NCI-H1092 (cell line): ENCODE measurements at places on chromosomes 11 and 22.

DNA sequence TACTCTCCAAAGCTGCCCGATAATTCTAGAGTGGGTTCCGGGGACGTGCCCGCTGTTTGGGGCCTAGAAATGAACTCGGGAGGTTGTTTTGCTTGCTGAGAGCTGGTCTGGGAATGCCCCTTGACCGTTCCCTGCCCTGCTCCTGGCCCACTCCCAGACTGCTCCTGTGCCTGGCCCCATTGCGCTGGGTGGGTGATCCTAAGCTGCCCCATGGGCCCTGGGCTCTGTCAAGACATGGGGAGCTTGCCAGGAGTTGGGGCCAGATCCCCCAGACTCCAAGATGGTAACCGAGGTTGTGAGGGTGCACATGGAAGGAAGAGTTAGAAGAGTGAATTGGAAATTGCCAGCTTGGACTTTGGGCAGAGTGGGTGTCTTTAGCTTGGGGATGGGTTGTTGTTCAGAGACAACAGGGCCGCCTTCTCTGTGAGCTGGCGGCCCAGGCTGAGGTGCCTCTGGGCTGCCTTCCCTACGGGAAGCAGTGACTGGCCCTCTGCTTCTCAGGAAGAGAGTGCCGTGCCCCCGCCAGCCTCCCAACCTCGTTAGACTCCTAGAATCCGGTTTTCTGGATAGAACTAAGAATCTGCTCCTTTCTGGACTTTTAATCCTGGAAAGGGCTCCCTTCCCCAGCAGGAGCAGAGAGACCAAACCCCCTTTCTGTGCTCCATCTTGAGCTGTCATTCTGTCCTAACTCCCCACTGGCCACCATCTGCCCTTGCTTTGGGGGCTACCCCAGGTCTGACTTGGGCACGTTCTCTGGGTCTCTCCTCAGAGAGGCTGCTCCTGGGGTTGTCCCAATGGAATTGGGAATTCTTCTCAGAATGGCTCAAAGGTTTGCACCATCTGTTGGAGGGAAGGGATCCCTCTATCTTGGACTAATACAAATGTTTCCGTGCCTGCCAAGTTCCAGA is 1.8 kb downstream of the ST3GAL4 start:
- no peak for DNase-seq

- DNase-seq = no peak
Measured at GRCh38 chr11:122103726-122104125, 12.3 kb downstream of the BLID start.

GRCh38 chr11:127619946-127620345 is 619.4 kb upstream of the KIRREL3 start:
- no peak for DNase-seq

- no peak for DNase-seq
Measured at GRCh38 chr22:27270818-27271510, 530.6 kb downstream of the MN1 start.

GRCh38 chr11:111019871-111020670 is 225.5 kb upstream of the POU2AF2 start:
- no peak for DNase-seq

- DNase-seq = peak; percentile 16
Measured at GRCh38 chr22:25564320-25564978, at the start of gene GRK3. GRK3 (plus strand) TSS chr22:25564675; CDS start chr22:25565041, 366 bp downstream.

- no peak for DNase-seq
Measured at GRCh38 chr11:102572554-102573220, 42.1 kb upstream of the MMP7 start.

- no peak for DNase-seq
Measured at GRCh38 chr11:131819865-131820264, 449.4 kb downstream of the NTM start.

DNA sequence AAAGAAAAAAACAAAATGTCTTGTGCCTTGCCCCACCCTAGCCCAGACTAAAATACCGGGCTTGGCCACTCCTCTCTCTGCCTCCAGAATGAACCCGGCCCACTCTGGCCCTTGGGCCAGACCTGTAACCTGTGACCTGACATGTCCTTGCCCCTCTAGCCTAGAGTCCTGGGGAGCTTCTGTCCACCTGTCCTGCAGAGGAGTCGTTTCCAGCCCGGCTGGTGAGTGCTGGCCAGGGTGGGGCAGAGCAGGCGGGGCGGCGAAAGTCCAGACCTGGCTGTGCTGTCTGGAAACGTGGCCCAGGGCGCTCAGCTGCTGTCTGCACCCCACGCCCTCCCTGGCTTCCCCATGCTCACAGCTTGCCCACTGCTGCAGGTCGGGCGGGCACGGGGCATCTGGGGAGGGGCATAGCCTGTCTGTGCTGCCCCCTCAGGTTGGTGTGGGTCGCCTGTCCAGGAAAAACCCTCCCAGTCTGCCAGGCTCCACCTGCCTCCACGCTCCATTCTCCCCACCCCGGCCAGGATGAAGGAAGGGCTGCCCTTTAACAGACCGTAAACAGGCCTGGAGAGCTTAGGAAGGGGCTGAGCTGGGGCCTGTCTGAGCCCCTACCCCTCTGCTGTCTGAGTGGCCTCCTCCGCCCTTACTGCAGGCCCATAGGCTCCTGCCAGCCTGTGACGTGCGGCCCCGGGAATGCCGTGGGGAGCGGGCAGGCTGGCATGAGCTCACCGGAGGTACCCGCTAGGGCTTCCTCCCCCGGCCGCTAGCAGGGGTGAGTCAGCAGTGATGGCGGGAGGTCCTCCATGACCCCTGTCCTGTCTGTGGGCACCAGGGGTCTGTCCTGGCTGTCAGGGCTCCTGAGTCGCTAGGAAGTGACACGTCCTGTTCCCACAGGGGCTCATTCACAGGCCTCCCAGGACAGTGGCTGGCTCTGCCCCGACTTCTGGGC is 1.9 kb downstream of the CD151 start:
- DNase-seq = no peak

DNA sequence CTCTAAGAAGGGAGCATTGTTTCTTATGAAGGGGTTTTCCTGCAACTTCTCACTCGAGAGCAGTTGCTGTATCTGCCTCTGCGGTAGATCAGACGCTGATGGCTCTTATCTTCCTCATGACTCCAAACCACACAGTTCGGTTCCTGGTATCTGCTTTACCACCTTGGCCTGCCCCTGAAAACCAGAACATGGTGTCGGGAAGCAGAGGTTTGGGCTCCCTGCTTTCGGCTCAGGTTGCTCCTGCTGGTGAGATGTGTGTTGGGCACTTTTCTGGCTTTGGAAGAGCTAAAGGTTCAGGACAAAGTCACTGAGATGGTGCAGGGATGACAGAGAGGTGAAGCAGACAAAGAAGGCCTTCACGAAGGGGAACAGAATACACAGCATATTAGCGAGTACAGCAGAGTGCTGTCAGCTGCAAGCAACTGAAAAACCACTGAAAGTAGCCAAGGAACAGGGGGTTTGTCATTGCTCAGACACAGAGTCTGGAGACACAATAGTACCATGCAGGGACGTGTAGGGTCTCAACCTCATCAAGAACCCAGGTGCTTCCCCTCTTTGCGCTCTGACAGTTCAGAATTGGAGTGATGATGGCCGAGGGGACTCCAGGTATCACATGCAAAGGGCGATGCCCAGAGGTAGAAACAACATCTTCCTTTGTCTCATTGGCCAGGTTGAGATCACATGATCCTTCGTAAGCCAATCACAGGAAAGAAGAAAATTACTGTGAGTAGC is 11.9 kb upstream of the CSF2RB start:
- DNase-seq = no peak

GRCh38 chr11:114282488-114282887 is 13.7 kb upstream of the NNMT start:
- no peak for DNase-seq

DNA sequence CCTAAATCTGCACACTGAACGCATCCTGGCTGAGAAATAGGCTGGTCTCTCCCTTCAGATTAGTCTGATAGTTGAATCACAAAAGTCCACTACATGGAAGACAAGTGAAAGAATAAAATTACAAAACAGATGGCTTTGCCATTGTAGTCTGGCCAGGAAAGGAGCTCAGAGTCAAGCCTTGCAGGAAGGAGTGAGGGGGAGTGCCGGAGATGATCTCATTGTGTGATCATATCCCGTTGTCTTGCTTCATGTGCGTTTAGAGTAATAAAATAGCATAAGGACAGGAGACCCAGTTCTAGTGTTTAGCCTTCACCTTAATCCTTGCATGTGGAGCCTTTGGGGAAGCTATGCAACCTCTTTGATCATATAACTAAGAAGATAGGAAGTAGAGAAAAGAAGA is 666.7 kb upstream of the RAG2 start:
- no peak for DNase-seq

GRCh38 chr22:38347181-38347943 is 30.1 kb upstream of the CSNK1E start:
- DNase-seq = peak; percentile 7

DNA sequence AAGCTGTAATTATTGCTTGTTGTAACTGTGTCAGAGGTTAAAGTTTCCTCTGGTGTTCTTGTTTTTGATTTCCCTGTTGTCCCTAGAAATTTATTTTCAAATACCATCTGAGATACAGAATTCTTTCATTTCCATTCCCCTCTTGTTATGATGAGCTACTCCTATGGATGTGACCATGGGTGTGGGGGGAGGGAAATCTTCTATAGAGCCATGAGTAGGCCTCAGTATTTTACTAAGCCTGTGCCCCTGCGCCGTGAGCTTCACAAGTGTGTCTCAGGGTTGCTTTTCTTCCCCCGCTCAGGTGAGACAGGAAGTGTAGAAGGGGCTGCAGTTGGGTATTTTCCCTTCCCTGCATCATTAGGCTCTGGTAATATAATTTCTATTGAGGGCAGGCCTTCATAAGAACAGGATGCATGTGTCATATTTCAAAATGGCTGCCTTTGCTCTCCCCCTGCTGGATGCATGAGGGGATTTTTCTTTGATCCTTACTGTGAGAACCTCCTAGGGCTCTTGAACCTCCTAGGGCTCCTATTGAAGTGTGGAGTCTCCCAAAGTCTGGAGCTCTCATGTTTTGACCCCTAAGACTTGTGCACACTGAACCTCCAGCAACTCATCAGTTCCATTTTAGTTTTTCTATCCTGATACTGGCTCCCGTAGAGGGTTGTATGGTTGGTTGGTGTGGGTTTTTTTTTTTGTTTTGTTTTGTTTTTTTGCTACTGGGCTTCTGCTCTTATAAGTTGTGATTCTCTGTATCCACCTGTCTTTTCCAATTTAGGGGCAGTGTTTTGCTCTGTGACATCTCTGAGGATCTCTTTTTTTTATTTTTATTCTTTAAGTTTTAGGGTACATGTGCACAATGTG is 658.2 kb downstream of the NTM start:
- peak; percentile 73 for DNase-seq
